CD4-positive, alpha-beta T cell (primary cell): ENCODE measurements at places on chromosomes 2 and 18. TPM values are rescaled to one million over a fixed set of nuclear protein-coding genes. Genes with fewer than 3 reads are reported as not detected.

The KLHL29 gene
- 2.7 TPM for total RNA-seq

The SULT1C4 gene
- total RNA-seq, result not detected

GRCh38 chr18:56146565-56146964 lies 491.8 kb downstream of the TXNL1 start:
- DNase-seq, result no peak

The NLRC4 gene
- total RNA-seq, result not detected

- no peak for DNase-seq
These were observed 41.1 kb downstream of the UPP2 start for GRCh38 chr2:158142568-158143332.

The ASIC4 gene
- total RNA-seq, result 0.17 TPM

DNA sequence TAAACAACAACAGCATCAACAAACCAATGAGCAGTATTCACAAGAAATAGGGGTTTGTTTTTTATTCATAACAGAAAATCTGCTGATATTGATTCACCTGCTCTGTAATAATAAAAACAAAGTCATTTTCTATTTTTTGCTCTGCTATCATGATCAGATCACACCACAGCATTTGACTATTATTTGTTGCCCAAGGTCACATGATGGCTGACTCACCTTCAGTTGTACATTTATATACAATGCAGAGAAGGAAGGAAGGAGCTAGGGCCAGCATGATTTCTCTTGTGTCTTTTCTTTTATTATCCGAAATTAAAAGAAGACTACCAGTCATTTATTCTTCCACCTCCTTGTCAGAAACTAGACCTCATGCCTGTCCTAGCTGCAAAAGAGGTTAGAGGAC lies 1427.7 kb upstream of the CELF4 start:
- DNase-seq, result no peak

- no peak for DNase-seq
These were observed 39.2 kb downstream of the FAM161A start for GRCh38 chr2:61814539-61815160.

DNA sequence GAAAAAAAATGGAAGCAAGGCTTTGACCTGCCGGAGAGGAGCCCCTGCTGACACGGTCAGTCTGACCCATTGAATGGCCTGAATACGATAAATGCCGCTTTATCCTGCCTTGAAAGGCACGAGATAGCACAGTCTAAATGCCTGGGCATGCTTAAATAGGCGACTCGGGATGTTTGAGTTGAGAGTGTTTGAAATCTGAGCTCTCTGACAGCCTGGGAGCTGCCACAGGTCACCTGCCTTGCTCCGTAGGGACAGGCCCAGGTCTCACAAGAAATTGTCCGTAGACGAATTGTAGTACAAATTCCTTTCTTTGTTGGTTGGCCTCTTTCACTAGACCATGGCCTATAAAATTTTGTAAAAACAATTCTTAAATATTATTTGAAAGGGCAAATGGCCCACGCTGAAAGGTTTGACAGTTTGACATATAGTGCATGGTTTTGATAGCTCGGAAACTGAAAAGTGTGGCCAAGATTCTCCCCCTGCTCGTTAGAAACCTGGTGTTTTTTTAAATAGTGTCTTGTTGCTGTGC lies 72.8 kb downstream of the MEIS1 start:
- DNase-seq, result no peak

DNA sequence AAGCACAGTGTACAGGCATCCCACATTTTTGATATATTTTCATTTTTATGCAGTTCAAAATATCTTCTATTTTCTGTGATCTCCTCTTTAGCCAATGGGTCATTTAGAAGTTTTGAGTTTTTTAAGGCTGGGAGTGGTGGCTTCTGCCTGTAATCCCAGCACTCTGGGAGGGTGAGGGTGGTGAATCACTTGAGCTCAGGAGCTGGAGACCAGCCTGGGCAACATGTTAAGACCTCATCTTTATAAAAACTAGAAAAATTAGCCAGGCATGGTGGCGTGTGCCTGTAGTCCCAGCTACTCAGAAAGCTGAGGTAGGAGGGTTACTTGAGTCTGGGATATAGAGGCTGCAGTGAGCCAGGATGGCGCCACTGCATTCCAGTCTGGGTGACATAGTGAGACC lies 17.8 kb downstream of the UBR3 start:
- DNase-seq, result no peak

GRCh38 chr2:74984947-74985637 lies 26.6 kb downstream of the POLE4 start:
- DNase-seq, result no peak

DNA sequence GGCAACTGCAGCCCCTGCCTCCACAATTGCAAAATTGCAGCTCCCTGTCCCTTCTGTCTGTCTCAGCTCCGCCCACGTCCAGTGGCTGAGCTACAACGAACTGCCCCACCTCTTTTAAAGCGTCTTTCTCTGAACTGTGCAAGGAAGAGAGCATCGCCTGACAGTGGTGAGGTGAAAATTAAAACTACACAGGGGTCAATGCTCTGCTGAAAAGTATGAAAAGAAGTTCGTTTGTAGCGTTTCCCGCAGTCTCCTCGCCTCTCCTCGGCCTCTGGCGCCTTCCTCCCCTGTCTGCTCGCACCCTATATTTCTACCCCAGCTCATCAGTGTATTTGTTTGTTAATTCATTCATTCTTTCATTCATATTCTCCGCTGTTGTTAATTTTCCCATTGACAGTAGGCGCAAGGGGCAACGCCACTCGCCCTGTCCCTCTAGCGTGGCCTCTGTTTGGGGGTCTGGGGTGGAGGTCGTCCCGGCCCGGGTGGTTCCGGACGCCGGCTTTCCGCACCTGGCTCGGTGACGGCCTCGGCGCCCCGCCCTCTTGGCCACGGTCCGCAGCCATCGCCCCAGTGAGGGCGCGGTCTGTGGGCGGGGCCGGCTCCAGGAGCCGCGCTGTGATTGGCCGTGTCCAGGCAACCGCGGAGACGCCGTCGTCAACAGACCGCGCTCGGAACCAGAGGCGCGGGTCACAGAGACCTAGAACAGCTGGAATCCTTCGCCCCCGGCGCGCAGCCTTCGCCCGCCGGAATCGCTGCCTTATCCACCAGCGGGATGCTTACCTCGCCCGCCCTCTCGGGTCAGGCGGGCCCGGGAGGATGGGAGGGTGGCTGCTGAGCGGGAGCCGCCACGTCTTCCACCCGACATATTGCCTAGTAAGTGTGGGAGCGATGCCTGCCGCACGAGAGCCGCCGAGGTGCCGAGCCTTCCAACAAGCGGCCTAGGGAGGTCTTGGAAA lies at the start of gene VWA3B:
TSS of gene VWA3B (plus strand) at position 677 of the 956 bp plus-strand sequence. CDS start 5,926 bp downstream, outside the sequence.
- DNase-seq, result peak; percentile 18

DNA sequence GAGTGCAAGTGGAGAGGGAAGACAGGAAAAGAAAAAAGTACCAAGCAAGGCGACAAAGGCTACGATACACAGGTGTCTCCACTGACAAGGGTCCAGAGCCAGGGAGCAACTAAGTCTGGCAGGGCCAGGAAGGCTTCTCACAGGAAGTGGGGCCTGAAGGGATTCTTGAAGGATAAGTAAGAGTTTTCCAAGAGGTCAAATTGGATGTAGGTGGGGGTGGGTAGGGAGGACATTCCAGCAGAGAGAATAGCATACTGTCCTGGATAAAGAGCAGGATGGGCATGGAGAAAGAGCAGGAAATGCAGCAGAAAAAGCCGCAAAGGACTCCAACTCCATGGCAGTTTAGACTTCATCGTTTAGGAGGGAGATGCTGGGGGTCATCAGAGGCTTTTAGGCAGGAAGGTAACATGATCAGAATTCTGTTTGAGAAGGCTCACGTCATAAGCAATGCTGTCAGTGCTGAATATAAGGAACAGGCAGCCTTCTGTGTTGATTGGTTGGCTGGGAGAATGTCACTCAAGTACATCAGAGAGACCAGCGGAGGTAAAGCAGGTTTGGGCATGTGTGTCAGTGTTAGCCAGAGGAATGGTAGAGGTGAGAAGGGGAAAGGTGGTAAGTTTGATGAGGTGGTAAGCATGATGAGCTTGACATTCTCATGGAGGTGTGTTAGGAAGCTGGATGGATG lies 35.1 kb downstream of the ARHGAP25 start:
- no peak for DNase-seq

The RNU2-63P gene
- 2.6 TPM for total RNA-seq

DNA sequence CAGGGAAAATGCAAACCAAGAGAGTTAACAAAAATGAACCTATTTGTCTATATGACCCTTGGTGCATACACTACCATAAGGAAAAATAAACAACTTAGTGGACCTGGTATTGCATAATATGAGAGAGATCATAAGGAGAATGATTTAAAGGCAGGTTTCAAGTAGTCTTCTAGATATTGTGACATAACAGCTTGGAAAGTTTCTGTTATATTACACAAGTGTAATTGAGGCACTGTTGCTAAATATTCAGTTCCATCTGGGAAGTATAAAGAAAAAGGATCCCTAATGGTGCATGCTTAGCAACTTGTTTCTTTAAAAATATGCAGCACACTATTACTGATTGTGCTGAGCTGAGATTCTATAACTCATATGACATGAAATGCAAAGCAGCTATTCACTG lies 252.2 kb upstream of the SPHKAP start:
- no peak for DNase-seq

GRCh38 chr18:55024564-55024963 lies 65.3 kb upstream of the CCDC68 start:
- no peak for DNase-seq

The CTIF gene
- 2.9 TPM for total RNA-seq

- no peak for DNase-seq
These were observed 1.7 kb downstream of the CYB5A start for GRCh38 chr18:74290021-74290420.

The FRZB gene
- total RNA-seq, result not detected

- no peak for DNase-seq
These were observed 36.9 kb upstream of the ITM2C start for GRCh38 chr2:230827774-230828271.

The MFSD2B gene
- total RNA-seq, result 0.28 TPM

DNA sequence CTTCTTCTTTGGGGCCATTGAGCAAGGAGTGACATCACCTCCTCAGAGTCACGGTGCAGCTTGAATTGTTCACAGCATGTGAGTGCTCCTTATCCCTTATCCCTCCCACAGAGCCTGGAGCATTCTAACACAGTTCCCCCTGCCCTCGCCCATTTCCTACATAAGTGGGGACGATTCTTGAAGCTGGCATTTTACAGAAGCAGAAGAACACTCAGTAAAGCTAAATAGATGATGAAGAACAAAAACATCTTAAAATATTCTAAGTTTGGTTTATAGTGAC lies 135.8 kb upstream of the APCDD1 start:
- DNase-seq, result no peak

- no peak for DNase-seq
These were observed 164.7 kb downstream of the GRB14 start for GRCh38 chr2:164456619-164457018.

The SLC16A14 gene
- 0.89 TPM for total RNA-seq

- DNase-seq, result no peak
These were observed 398.3 kb downstream of the ALK start for GRCh38 chr2:29522951-29523669.

DNA sequence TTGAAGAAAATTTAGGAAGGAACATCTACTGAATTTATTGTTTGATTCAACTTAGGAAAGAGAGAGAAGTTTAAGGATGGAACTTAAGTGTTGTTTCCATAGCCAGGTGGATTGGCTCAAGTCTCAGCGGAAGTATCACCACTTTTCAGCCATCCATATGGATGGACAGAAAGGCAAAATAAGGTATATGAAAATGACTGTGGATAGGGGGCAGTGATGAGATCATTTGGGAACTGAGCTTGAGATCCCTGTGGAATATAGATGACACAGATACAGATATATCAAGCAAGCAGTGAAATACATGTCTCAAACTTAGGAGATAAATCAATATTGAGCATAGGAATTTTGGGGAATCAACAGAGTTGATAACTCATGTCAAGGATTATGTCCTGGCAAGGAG lies 1462.7 kb upstream of the NXPH2 start:
- DNase-seq, result no peak

The TNFAIP6 gene
- total RNA-seq, result not detected

The SERPINB10 gene
- not detected for total RNA-seq

The GRHL1 gene
- 0.38 TPM for total RNA-seq

DNA sequence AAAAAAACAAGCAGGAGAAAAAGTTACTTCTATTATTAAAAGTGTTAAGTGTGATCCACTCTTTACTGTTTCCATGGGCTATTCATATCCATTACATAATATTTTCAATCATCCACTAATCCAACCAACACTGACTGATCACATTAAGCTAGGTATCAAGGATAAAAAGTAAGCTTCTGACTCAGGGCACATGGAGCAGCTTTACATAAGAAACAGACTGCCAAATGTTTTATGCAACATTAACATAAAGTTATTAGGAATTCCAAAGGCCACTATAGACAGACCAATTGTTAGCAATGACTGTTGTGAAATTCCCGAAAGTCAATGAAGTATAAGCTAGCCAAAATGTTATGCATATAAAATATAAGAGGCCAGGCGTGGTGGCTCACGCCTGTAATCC lies 277.6 kb downstream of the ZEB2 start:
- DNase-seq, result no peak
